ENCODE measurements at places on chromosomes 12 and 14.

DNA sequence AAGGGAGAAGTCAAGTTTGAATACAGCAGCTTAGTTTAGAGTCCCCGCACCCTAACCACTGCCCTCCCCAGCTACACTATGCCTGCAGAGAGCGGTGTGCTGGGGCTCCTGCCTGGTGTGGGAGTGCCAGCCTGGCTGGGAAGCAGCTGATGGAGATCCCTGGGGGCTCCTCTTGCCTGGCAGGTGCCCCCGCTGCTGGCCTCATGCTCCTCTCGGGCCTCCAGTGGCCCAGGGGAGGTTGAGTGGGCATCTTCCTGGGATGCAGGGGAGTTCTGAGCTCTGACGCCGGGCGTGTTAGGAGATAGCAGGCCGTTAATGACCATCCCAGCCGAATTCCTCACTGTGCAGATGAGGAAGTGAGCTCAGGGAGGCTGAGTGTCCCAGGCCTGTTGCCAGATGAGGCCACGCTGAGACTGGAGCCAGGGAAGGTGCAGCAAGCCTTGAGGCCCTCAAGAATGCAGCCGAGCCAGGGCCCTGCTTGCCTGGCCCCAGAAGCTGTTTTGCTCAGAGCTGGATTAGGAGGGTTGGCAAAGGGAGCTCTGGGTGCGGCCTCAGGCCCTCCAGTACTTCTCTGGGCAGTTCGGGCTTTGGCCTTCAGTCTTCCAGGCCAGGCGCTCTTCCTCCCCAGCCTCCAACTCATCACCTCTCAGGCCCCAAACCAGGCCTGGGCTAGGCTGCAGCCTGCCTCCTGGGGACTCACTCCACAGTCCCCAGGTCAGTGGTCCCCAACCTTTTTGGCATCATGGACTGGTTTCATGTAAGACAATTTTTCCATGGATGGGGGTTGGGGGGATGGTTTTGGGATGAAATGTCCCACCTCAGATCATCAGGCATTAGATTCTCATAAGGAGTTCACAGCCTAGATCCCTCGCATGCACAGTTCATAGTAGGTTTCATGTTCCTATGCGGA lies 6.6 kb upstream of the CYP46A1 start:
- DNase-seq: peak; percentile 23

DNA sequence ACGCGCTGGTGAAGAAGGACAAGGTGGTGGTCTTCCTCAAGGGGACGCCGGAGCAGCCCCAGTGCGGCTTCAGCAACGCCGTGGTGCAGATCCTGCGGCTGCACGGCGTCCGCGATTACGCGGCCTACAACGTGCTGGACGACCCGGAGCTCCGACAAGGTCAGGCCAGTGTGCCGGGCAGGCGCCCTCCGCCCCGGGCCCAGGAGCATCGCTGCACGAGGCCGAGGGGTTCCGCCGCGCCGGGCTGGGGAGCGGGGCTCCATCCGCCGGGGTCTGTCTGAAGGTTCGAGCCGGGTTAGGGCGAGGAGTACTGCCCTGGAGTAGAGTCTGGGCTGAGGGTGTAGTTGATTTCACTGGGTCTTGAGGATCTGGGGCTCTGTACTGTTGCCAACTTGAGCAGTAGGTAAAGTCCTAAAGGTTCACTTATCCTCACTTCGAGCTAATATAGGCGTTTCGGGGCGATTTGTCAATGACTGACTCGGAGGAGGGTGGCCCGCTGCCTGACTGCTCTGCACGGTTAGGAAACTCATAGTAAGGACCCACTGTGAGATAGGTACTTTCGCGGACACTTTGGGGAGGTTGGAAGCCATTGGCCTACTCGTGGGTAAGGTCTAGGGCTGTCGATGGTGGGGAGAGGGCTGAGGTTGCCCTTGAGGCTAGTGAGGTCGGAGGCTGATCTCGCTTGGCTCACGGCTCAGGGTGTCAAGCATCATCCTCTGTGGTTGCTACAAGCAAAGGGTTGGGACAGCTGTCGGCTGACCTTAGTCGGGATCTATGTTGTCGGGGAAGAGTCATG lies 574 bp downstream of the GLRX5 start:
- no peak for DNase-seq

DNA sequence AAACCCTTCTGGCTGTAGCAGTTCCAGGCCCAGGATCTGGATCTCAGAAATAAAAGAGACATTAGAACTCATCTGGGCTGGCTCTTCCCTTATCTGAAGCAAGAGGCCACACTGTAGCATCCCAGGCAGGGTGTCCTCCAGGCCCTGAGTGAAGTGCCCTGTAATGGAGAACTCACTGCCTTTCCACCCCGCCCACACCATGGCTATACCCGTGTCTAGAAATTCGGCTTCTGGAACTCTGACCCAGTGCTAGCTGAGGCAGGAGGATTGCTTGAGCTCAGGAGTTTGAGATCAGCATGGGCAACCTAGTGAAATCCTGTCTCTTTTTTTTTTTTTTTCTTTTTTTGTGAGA lies 23.5 kb upstream of the PLEKHG3 start:
- DNase-seq: no peak

- no peak for DNase-seq
Observed at GRCh38 chr14:95245334-95245733, 74.4 kb downstream of the CLMN start.

DNA sequence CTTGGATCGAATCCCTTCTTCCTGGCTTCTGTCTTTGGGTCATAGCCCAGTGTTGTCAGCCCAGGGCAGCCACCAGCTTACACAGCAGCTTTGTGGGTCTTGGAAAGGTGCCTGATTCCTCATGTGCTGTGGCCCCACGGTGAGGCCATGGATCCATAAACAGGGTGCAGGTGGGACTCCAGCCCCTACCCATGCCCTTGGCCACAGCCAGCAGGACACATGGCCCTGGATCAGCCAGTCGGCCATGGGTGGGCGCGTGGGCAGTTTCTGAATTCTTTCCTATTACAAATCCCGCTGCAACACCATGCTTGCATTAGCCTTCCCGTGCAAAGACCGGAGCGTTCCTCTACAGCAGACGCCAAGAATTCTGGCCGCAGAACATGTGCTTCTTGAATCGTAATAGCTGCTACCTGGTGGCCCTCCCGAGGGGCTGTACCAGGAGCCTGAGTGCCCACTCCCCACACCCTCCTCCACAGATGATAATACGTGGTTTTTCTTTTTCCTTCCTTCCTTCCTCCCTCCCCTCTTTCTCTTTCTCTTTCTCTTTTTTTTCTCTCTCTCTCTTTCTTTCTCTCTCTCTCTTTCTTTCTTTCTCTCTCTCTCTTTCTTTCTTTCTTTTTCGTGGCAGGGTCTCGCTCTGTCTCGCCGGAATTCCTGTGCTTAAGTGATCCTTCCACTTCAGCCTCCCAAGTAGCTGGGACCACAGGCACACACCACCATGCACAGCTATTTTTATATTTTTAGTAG lies 2.9 kb upstream of the MMP17 start:
- DNase-seq: no peak

DNA sequence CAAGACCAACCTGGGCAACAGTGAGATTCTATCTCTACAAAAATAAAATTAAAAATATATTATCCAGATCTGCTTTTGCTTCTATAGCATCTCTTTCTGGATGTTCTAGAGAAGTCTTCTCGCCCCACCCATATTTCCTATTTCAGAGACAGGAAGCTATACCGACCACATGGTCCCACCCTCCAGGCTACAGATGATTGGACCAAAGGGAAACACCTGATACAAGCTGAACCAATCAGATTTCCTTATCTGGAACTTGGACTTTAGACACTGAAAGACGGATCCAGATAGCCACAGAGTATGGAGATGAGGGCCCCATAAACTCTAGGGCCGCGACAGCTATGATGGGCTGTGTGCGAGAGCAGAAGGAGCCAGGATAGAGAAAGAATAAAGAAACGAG lies 48.7 kb downstream of the CCDC60 start:
- no peak for DNase-seq

- DNase-seq: peak; percentile 0
Observed at GRCh38 chr14:36738269-36738668, 76.6 kb downstream of the PAX9 start.

GRCh38 chr12:48002414-48002730 lies 1.9 kb downstream of the COL2A1 start:
- no peak for DNase-seq

DNA sequence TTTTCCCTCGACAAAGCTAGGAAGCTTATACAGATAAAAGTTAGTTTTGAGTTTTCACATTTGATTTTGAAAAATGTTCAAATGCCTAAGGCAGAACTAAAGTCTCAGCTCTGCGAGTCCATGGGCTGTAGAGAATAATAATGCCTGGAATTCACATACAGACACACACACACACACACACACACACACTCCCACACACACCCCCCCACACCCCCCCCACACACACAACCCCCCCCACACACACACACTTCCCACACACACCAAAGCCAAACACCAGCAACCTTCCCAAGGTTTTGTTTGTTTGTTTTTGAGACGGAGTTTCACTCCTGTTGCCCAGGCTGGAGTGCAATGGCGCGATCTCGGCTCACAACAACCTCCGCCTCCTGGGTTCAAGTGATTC lies 62.8 kb upstream of the EIF5 start:
- no peak for DNase-seq

DNA sequence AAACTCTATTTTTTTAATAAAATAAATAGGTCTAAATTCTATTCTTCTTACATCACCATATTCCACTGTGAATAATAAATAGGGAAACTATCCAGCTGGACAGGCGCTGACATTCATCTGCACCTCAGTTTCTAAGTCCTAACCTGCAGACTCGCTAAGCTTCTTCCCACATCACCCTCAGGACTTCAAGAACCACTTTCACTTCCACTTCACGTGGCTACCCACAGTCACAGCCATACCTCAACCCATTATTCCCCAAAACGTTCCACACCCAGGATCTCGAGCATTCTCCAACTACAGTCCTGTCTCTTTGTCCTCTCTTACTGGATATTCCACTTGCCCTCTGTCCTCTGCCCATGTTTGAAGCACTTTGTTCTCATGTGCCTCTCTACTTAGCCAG lies 71.1 kb downstream of the C2CD5 start:
- DNase-seq: no peak

- DNase-seq: no peak
Observed at GRCh38 chr12:12034344-12034743, 36.4 kb upstream of the BCL2L14 start.

- no peak for DNase-seq
Observed at GRCh38 chr14:64515053-64515452, 10.5 kb downstream of the ZBTB1 start.

DNA sequence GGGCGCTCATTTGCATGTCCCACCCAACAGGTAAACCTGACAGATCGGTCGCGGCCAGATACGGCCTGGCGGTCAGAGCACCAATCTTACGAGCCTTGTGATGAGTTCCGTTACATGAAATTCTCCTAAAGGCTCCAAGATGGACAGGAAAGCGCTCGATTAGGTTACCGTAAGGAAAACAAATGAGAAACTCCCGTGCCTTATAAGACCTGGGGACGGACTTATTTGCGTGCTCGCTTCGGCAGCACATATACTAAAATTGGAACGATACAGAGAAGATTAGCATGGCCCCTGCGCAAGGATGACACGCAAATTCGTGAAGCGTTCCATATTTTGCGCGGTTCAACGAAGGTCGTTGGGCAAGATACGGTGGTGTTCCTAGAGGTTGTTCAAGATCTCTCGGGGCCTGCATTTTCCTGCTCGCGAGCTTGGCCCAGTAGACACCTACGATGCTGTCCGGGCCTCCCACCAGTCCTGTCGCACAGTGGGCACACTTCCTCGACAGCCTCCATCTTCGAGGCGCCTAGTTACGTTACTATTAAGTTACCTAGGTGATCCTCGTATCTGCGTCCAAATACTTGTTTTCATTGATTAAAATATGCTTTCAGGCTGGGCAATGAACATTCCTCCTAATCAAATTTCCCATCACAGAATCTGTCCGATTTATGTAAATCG lies at the start of gene RNU6-7:
RNU6-7 (plus strand) TSS at position 230 of the 675 bp plus-strand sequence.
- no peak for DNase-seq

- DNase-seq: no peak
Observed at GRCh38 chr14:81235096-81235495, 14.3 kb upstream of the GTF2A1 start.

DNA sequence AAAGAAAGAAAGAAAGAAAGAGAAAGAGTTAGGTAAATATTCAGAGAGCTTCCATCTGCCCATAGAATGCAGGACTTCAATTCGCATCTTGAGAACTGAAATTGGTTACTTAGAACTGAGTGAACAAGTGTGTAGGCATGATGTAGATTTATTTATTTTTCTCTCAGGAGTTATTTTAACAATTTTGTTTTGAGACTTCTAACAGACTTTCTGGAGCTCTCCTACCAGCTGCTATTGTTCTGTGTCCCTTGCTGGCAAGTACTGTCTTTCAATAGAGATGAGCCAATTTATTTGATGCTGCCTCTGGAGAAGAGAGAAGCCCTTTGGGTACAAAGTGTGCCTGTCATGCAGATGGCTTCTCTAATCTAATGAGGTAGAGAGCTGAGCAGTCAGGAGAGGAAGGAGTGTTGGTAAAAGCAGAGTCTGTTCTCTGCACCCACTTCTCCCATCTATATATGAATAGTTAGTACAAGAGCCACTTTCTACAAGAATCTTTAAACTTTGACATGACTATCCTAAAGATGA lies 67.0 kb downstream of the SYT1 start:
- no peak for DNase-seq

DNA sequence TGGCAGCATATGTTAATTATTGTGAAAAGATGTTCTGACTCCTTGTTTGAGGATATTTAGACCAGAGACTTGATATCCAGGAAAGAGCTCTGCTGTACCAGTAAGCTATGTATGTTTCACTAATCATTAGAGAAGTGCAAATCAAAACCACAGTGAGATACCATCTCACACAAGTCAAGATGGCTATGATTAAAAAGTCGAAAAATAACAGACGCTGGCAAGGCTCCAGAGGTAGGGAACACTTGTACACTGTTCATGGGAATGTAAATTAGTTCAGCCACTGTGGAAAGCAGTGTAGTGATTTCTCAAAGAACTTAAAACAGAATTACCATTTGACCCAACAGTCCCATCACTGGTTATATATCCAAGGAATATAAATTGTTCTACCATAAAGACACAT lies 171.6 kb downstream of the DPY19L2 start:
- DNase-seq: no peak

DNA sequence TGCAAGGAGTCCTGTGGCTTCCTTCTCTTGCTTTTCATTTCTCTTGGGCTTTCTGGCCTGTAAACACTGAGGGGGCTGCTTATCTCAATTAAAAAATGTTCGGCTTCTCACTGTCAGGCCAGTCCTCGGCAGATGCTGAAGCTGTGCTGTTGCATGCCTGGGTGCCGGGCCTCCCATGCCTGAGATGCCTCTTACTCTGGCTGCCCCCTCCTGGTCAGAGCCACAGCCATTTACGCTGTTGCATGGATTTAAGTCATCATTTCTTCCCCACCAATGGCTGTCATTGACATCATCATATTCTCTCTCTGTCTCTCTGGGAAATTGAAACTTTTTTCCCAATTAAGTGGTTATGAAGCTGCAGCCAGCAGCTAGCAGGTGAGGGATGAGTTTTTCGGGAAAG lies 53.7 kb downstream of the FOXN4 start:
- DNase-seq: no peak

GRCh38 chr12:58263816-58264215 lies 322.4 kb downstream of the ATP23 start:
- no peak for DNase-seq

- no peak for DNase-seq
Observed at GRCh38 chr12:108587826-108588225, 10.1 kb downstream of the TMEM119 start.

- DNase-seq: no peak
Observed at GRCh38 chr12:70853326-70853725, 67.2 kb downstream of the PTPRR start.

Measured in A172 (cell line).